HFF-Myc (cell line): ENCODE measurements at places on chromosomes 12 and 14.

DNA sequence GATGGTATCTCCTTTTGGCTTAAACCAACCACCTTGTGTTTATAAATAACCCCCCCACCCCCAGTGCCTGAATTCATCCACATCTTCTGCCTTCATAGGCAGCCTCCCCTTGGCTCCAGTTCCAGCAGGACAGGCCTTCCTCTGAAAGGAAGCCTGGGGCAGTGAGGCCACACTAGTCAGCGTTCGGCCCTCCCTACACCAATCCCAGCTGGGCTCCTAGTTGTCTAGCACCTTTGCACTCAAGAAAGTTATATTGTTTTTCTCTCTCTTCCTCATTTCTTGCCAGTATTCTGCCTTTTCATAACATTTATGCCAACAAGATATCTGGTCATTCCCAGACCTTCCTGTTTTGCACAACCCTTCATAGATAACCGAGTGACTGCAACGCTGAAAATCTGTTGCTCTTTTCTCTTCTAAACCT lies 73.1 kb upstream of the ACTN1 start:
- DNase-seq = no peak

GRCh38 chr14:31118892-31119291 lies 88.7 kb downstream of the HECTD1 start:
- DNase-seq = no peak

GRCh38 chr14:104176611-104177010 lies 38.2 kb downstream of the KIF26A start:
- DNase-seq = no peak

- DNase-seq = no peak
Observed at GRCh38 chr12:38690646-38691045, 214.7 kb downstream of the CPNE8 start.

- peak; percentile 73 for DNase-seq
Observed at GRCh38 chr12:56157201-56158028, 744 bp upstream of the MYL6 start.

DNA sequence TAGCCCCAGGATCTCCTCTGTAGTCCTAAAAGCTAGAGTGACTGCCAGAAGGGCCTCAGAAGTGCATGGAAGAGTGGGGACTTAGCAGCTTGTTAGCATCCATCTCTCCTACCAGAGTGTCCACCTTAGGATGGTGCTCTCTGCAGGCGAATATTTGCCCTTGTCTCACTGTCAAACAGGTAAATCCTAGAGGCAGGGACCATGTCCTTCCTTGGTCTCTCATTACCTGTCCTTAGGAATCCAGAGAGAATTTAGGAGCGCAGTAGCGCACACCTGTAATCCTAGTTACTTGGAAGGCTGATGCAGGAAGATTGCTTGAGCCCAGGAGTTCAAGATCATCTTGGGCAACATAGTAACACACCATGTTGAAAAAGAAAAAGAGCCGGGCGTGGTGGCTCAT lies 21.4 kb downstream of the AGAP2 start:
- no peak for DNase-seq

DNA sequence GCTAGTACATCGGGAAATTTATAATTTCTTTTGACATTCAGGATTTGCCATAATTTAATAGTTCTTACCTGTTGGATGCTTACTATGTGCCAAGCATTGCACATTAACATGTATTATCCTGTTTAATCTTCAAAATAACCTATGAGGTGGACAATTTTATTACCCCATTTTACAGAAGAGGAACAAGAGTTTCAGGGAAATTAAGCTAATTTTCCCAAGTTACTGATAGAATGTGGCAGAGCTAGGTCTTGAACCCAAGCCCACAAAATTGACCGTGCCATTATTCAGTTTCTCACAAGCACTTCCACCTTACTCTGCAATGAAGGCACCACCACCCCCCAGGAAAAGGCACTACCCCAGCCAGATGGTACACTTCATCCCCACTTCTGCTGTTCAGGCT lies 161.1 kb upstream of the PLEKHG7 start:
- DNase-seq = no peak

- no peak for DNase-seq
Observed at GRCh38 chr12:108367436-108367835, 28.3 kb upstream of the CMKLR1 start.

- no peak for DNase-seq
Observed at GRCh38 chr12:48001505-48002413, 2.5 kb downstream of the COL2A1 start.

DNA sequence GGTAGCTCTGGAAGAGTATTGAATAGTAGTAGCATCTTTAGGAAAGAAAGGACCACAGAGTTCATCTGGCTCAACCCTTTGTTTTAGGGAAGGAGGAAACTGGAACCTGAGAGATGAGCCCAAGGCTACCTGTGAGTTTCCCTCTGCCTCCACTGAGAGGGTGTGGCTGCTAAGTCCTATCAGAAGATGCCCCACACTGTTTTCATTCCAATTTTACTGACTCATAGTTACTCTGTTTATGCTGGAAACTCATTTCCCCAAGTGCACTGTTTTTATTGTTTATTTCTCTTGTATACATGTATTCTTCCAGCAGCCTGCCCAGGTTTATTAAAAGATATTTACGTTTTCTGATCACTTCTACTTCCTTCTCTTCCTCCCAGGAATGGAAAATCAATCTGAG lies 127.4 kb upstream of the ARHGAP5 start:
- DNase-seq = no peak

- DNase-seq = no peak
Observed at GRCh38 chr14:30706704-30707103, 84.6 kb downstream of the SCFD1 start.

DNA sequence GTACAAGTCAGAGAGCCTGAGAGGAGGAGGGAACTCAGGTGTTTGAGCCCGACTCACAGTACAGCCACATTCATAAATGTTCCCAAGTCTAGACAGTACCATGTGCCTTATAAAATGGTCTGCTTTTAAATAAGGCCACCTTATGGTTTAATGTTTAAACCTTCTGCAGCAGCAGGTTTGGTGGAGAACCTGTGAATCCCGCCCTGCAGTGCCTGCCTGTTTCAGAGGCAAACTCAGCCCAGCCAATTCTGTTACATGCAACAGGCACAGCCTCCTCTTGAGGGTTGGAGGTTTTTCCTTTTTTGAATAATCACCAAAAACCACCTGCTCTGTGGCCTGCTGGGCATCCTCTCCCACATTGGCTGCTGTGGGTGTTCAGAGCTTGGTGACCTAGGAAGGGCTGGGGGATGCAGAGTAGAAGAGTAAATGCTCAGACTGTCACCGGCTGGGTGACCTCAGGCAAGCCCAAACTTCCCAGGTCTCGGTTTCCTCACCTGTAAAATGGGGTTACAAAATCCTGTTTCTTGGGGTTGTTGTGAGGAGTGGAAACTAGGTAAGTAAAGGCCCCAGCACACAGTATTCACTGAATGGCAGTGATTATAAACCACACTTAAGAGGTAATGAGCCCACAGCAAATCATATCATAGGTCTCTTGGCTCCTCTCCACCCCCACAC lies 28.0 kb downstream of the NUAK1 start:
- DNase-seq = no peak

- DNase-seq = peak; percentile 67
Observed at GRCh38 chr14:67837011-67837624, 17.5 kb downstream of the RAD51B start.

GRCh38 chr12:17169726-17170471 lies 563.9 kb upstream of the LMO3 start:
- no peak for DNase-seq

GRCh38 chr14:20415782-20416206 lies 2.5 kb upstream of the TEP1 start:
- DNase-seq = peak; percentile 38

DNA sequence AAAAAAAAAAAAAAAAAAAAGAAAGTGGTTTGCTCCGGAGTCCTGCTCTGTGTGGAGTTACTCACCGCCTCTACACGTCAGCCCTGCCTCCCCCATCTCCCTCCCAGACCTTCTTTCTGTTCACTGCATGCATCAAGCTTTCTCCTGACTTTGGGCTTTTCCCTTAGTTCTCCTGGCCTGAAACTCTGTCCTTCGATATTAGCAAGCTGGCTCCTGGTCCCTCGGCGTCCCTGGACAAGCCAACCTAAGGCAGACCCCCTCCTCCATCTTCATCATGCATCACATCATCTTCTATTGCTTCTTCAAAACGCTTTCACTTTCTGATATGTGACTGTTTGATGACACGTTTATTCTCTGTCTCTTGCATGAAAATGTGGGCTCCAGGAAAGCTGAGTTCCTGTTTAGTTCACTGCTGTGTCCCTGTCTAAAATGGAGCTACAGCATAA lies 40.6 kb downstream of the SLC15A4 start:
- no peak for DNase-seq

DNA sequence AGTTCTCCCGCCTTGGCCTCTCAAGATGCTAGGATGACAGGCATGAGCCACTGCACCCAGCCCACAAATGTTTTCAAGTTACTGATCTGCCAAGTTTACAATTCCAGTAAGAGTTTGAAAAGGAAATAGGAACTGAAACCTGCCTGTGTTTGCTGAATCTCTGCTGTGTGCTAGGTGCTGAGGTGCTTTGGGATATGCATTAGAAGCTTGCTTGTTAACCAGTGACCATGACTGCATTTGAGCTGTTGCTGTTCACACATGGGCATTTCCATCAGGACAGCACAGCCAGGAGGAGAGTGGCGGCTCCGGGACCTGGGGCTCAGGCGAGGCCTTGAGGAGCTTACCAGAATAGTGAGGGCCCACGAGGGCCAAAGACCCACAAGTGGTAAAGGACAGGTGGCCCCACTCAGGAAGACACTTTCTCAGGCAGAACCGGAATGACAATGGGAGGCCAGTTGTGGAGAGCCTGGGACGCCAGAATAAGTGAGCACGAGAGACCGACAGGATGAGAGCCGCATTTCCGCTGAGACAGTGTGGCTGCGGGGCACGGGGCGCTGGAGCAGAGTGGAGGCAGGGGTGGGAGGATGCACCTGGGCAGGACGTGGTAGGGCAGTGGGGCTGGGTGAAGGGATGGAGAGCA lies 54.5 kb upstream of the MMP17 start:
- no peak for DNase-seq

DNA sequence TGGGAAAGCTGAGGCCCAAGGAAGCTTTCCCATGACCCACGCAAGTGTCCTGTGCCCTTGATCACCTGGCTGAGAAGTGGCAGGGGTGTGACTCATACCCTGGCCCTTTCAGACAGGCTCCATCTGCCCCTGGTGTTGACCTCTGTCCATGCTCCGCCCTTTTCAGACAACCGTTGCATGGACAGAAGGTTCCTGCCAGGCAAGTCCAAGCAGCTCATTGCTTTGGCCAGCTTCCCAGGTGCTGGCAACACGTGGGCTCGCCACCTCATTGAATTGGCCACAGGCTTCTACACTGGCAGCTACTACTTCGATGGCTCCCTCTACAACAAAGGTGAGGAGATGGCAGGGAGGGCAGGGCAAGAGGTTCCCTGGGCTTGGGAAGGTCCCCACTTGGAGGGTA lies 103.5 kb downstream of the WSCD2 start:
- DNase-seq = no peak

GRCh38 chr12:43882578-43883178 lies 46.8 kb downstream of the TMEM117 start:
- DNase-seq = peak; percentile 26

DNA sequence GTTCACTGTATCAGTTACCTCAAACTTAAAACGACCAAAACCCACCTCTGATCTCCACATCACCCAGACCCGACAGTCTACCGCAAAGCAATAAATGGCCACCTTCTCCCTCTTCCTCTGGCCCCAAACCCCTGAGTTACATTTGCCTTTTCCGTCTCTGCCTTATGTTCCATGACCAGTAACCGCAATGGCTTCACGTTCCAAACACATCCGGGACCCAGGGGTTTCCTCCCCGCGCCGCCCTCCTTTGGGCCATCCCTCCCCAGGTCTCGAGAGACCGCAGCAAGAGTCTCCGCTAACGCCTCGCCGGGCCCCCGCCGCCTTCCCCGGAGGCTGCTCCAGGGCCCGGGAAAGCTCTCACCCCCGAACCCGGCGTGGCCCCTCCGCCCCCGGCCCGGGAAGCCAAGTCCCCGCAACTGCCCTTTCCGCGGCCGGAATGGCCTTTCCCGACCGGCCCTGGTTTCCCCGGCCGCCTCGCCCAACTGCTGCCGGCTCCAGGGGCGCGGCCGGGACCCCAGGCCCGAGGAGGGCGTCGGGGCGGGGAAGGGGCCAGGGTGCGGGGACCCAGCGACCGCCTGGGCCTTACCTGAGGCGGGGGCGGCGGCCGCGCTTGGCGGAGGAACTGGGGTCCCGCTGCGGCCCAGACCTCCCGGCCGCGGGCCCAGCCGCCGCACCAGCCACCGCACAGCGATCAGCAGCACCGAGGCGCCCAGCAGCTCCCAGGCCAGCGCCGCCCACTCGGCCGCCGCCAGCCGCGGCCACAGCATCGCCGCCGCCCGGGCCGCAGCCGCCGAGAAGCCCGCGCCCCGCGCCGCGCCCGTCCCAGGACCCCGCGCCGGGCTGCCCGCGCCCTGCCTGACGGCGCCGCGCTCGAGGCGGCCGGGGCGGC lies at the start of gene ANKLE2:
Gene ANKLE2 (minus strand): TSS at position 801 of the 889 bp plus-strand sequence. CDS start 34 bp downstream, at position 767.
- DNase-seq = peak; percentile 11

DNA sequence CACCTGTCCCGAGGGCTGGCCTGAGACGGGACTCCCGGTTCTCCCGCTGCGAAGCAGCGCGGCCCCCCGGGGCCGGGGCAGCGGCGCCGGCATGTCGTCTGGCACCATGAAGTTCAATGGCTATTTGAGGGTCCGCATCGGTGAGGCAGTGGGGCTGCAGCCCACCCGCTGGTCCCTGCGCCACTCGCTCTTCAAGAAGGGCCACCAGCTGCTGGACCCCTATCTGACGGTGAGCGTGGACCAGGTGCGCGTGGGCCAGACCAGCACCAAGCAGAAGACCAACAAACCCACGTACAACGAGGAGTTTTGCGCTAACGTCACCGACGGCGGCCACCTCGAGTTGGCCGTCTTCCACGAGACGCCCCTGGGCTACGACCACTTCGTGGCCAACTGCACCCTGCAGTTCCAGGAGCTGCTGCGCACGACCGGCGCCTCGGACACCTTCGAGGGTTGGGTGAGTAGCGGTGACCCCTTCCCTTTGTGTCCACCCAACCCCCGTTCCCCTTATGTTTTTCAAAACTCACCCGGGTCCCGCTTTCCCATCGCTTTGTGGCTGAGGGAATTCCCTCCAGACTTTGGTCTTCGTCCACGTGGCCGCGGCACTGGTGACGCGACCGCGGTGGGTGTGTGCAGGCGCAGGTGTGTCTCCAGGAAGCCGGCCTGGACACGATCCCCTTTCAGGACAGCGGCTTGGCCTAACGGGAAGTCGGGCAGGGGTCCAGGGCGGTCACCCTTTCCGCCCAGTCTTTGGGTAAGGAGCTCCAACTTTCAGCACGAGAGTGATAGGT lies 826 bp downstream of the PRKCH start:
- DNase-seq = no peak
